ENCODE measurements at places on chromosomes 7 and 10.

- no peak for DNase-seq
Measured at GRCh38 chr10:126187399-126187798, 200.9 kb downstream of the ADAM12 start.

DNA sequence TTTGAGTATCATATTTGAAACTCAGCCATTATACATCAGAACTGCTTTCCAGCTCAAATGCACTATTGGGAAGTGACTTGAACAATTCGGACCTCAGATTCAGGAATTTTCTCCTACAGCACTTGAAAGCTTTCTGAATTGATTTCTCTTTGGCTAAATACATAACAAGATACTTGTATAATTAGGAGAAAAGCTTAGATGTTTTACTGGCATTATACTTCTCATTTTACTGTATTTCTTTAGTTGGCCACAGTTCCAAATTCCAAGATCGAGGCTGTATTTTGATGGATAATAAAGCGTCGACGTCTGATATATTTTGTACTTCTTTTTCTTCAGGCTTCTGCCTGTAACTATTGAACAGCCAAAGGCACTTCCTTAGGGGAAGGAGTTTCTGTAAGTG is 26.7 kb upstream of the LYZL2 start:
- no peak for DNase-seq

DNA sequence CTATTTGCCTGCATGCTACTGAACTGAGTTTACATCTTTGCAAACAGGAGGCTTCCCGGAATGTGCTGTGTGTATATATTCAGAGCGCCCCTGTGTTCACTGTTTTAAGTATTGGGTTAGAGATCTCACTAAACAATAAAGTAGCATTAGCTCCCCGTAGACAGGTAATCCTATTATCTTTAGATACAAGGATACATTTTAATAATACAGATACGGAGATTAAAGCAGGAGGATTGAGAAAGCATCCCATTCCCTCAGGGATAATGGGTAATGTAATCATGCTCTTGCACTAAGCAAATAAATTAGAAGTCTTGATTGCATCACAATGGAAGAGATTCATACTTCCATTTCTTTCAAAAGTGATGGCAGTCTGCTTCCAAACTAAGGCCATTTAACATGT is 809.0 kb downstream of the NRG3 start:
- DNase-seq, result no peak

DNA sequence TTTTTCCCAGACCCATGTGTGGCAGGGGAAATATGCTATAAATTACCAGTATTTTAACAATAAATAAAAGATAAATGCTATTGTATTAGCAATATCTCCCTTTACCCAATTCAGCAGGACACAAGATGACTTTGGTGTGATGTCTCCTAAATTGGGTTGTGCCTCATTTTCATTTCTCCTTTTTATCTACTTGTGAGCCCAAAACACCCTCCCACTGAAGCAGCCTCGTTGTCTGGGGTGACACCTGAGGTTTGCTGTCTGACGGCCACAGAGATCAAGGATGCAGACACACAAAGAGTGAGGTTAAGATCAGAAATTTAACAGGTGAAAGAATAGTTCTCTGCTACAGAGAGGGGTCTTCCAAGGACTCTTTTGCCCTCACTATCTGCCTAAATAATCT is 27.1 kb upstream of the CC2D2B start:
- no peak for DNase-seq

DNA sequence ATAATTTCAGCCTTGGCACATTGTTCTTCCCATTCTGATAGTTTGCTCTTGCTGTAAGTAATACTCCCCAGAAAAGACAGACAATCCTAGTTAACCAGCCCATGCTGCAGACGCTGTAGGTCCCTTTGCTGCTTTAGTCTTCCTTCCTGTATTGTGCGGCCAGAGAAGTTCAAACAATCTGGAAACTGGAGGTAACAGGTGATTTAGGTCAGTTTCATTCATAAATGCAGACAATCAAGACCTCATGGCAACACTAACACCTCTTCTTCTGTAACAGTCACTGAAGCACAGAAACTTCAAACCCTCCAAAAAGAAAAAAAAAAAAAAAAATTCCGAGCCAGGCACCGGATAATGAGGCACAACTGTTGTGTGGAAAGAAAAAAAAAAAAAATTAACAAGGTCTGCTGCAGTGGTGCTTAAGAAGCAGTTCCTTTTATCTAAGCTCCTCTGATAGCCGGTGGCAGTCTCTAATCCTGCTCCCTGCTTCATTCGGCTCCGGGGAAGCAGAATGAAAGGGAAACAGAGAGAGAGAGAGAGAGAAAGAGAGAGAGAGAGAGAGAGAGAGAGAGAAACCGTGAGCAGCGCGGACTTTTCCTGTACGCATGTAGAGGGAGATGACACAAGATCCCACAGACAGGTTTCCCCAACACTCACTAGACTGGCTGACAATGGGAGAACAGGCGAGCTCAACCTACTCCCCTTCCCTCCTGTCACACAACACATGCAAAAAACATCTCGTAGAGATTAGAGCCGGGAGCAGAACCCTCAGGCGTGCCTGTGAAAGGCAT is at the start of gene SEMA3A:
Gene SEMA3A, minus strand, starts transcription at position 306 of the 788 bp plus-strand sequence. Its CDS starts 203 bp downstream, at position 103.
- DNase-seq, result peak; percentile 81

GRCh38 chr7:12683678-12684585 is 3.5 kb upstream of the ARL4A start:
- DNase-seq, result peak; percentile 60

DNA sequence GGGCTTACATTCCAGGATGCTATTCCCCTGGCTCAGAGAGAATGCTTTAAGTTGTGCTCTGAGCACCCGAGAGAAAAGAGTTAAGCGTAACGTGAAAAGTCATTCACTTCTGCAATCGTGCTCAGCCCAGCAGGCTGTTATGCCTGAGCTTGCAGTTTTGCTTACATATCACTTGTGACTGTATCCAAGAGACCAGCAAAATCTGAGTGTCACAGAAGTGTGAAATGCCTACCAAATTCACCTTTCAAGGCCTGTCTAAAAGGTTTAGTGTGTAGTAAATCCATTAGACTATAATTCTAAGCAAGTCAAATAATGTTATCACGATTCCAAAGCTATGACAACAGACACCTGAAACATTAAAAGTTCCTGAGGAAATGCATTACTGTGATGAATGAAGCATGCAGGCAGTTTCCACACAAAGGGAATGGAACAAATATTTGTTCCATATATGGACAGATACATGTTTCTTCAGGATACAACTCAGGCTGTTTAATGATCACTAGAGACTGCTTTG is 20.1 kb downstream of the ITGB1 start:
- peak; percentile 61 for DNase-seq

- DNase-seq, result no peak
Measured at GRCh38 chr7:102196028-102196427, 90.6 kb upstream of the SH2B2 start.

GRCh38 chr7:44706788-44707557 is 41.7 kb upstream of the ZMIZ2 start:
- no peak for DNase-seq

DNA sequence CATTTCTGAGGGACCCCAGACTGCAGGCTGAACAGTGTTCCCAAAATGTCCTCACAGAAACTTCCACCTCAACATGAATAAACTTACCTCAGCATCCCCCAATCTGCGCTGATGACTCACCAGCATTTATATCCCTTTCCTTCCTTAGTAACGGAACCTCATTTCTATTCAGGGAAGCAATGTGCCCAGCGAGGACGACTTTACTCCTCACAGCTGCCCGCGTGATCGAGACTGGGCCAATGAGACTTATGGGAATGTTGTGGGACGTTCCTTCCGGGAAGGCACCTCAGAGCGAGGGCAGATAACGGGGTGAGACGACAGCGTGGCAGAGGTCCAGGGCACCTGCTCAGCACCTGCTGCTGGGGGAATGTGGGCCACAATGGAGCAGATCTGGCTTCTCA is 73.1 kb upstream of the CAMK2B start:
- DNase-seq, result no peak

GRCh38 chr7:146116521-146117222 is at the start of gene CNTNAP2:
TSS of gene CNTNAP2 (plus strand) at chr7:146116801. CDS start at chr7:146116877, 76 bp downstream.
- peak; percentile 52 for DNase-seq

GRCh38 chr7:44538093-44538797 is 2.9 kb downstream of the NPC1L1 start:
- no peak for DNase-seq

DNA sequence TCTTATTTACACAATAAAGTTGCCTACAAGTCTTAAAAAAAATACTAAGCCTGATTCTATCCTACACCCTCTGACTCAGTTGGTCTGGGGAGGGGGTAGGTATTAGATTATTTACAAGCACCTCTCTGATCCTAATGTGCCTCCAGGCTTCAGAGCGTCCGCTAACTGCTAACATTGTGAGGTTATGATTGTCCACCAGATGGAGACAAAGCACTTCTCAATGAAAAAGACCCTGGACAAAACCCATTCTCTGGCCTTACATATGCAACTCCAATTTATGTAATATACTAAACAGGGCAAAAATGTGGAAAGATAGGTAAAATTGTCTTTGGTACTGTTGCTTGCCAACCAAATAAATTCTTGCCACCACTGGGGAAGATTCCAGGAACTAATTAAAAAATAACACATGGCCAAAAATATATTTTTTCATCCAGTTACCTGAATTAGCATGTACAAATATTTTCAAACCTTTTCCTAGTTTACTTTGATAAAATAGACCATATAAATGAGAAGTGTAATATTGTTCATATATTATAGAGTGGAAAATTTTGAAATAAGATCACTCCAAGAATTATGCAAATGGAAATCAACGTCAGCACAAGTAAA is 92.4 kb downstream of the KIF20B start:
- peak; percentile 48 for DNase-seq

- peak; percentile 58 for DNase-seq
Measured at GRCh38 chr7:34165927-34166550, 260.7 kb downstream of the BMPER start.

DNA sequence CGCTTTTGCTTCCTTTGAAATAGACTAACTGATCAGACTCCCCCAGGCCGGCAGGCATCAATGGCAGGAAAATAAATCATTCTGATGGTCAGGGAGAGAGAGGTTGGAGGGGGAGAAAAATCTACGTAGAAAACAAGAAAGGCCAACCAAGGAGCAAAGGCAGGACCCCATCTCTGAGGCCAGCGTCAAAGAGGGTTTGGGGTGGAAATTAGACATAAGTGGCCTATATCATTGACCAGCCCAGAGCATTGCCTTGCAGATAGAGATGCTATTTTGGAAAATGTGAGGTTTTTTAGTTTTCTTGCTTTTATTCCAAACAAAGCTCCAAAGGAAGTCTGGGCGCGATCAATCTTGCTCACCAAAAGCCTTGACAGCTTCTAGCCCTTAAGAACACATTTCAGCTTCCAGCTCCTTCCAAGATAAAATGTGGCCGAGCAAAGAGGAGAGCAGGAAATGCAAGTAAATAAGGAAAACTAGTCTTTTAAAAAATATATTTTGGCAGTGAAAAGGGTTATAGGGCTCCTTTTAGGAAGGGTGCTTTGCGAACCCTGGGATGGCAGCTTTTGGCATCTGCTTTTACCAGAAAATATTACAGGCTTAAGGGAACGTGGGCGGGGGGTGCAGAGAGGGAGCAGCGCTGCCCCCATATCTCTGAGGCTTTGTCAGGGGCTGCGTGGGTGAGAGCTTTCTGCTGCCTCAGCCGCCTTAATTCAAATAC is 2.0 kb upstream of the HOXA2 start:
- no peak for DNase-seq

DNA sequence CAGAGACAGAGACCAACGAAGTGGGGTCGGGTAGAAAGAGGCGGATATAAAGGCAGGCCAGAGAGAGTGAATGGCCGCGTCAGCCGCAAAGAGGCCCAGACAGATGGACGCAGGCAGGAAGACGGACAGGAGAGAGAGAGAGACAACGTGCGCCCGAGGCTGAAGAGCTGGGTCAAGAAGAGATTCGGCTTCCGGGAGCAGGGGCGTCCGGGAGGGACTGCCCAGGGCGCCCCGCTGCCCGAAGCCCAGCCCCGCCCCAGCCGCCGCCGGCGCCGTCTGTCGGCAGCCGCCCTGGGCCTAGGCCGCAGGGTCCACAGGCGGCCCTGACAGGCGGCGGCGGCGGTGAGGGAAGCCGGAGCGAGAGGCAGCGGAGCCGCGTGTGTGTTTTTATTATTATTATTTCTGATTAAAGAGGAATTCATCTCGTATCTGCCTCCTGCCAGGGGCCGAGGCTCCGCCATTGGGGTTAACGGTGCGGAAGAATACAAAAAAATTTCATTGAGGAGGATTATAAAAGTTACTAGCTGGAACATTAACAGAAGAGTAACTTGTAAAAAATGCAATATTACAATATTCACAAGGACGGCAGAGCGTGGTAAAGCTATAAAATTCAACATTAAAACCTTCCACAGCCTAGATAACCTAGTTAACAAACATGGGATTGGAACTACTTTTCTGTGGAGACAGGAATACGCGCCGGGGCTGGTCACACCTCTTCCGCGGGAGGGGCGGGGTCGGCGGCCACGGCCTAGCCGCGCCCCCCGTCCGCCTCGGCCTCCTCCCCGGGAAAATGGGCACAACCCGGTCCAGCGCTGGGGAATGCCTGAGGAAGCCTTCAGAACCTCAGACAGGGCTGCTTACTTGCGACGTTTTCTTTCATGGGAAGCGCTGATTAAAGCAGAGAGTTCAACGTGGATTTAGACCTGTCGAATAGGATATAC is 29.7 kb upstream of the PAX2 start:
- DNase-seq, result no peak

DNA sequence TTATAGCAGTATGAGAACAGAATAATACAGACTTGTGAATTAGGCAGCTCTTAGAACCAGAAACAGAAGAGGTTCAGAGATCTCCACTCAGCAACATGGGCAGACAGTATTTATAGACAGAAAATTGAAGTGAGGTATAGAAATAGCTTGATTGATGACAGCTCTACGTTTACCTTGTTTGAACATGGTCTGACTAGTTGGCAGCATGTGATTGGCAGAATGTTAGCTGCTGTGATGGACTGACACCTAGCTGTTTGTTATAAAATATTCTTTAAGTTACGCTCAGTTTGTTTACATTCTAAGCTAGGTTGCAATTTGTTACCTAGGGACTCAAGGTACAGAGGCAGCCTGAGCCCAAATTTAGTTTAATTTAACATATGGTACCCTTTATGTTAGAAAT is 73.7 kb upstream of the TMEM229A start:
- no peak for DNase-seq

- peak; percentile 85 for DNase-seq
Measured at GRCh38 chr7:134186027-134186426, 58.9 kb downstream of the LRGUK start.

DNA sequence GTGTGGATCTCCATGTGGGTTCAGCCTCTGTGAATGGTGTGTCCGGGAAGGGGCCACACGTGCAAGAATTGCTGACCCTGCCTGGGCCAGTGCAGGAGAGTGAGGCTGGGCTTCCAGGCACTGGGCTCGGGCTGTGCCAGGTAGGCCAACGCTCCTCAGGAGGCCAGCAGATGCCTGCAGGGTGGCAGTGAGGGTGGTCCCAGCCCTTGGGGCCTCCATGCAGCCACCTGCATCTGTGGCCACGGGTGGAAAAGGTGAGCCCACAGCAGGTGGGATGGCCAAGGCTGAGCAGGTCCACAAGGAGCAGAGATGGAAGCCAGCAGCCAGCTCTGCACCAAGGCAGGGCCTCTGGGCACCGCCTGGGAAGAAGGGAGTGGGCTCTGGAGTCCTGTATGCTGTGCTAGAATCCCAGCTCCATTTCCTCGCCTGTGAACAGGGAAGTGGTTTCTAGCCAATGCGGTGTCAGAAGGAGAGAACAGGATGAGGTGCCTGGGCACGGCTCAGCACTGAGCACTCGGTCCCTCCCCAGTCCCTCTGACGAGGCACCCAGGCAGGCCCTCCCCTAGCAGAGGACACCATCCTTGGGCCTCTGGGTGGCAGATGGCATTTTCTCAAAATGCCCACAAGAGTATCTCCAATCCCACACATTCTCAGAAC is 31.1 kb upstream of the RET start:
- DNase-seq, result no peak

- no peak for DNase-seq
Measured at GRCh38 chr7:134744569-134744968, 34.9 kb upstream of the CALD1 start.

All from HCEC 1CT (cell line).